ENCODE measurements at places on chromosomes 1 and 21.

- DNase-seq, result no peak
Observed at GRCh38 chr1:38804062-38804886, 55.3 kb downstream of the RRAGC start.

DNA sequence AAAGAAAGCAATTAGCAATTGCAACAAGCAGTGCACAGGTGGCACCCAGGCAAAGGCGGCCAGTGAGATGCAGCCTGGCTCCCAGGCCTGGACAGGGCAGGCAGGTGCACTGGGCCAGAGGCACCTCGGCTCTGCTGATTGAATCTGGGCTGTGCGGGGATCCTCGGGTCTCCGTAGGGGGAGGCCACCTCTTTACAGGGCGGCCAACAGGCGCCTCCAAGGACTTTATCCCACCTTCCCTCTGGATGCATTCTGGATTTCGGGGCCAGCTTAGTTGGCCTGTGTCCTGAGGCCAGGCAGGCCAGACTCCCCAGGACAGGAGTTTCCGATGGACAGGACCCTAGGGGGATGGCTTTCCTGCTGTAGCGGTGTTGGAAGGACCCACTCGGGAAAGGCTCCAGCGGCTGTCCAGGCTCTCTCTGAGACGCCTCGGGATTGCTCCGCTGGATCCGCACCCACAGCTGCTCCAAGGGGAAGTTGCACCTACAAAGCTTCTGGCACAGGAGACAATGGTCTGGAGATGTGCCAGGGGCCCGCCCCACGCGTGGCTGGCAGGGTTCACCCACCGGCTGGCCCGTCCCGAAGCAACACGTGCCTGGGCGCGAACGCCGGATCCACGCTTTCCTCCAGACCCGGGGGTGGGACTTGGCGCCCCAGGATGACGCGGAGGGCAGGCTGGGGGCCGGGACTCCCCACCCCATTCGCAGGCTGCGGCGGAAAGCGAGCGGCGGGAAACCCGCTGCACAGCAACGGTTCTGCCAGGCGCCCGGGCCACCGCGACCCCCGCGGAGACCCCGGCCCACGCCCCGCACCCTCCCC, 810 bp downstream of the SLC19A1 start:
- peak; percentile 97 for DNase-seq

DNA sequence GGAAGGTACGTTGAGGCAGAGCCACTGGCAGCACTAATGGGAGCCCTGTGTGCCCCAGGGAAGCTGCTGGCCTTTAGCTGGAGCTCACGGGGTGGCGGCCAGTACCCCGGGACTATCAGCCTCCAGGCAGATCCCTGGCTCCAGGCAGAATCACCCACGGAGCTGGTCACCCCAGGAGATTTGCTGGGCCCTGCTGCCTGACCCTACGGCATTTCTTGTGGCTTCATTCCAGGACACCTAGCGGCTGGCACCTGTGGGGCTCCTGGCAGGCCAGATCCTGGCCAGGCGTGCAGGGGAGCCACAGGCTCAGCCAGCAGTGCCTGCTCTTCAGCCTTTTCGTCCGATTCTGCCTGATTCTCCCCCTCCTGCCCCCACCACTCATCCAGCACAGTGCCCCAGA, 7.1 kb downstream of the PADI1 start:
- DNase-seq, result no peak

GRCh38 chr1:203443296-203443695, 32.3 kb upstream of the PRELP start:
- DNase-seq, result no peak

DNA sequence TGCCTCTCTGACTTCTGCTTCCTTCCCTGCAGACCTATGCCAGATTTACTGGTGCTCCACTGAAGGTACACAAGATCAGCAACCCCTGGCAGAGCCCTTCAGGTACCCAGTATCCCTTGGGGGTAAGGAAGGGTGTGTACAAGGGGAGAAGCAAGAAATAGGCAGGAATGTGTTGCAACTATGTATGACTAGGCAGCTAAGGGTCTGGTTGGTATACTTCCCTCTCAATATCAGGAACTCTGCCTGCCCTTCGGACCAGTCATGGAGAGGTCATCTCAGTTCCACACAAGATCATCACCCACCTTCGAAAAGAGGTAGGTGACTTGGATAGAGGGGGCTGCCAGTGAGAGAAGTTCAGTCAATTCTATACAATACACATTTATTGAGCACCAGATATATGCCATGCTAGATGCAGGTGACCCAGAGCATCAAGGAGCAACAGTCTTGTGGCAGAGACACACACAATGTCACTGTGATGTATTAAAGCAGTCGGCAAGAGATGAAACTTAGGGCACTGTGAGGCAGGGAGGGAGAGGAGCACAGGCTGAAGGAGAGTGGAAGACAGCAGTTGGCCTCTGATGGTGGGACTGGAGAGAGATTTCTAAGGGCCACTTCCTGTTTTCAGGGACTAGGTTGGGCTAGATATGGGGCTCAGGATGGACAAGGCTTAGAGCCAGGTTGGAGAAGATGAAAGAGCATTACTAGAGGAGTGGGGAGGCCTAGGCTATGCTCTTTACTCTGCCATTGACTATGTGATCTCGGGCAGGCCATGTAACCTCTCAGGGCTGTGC, 2.0 kb downstream of the MTX1 start:
- no peak for DNase-seq

DNA sequence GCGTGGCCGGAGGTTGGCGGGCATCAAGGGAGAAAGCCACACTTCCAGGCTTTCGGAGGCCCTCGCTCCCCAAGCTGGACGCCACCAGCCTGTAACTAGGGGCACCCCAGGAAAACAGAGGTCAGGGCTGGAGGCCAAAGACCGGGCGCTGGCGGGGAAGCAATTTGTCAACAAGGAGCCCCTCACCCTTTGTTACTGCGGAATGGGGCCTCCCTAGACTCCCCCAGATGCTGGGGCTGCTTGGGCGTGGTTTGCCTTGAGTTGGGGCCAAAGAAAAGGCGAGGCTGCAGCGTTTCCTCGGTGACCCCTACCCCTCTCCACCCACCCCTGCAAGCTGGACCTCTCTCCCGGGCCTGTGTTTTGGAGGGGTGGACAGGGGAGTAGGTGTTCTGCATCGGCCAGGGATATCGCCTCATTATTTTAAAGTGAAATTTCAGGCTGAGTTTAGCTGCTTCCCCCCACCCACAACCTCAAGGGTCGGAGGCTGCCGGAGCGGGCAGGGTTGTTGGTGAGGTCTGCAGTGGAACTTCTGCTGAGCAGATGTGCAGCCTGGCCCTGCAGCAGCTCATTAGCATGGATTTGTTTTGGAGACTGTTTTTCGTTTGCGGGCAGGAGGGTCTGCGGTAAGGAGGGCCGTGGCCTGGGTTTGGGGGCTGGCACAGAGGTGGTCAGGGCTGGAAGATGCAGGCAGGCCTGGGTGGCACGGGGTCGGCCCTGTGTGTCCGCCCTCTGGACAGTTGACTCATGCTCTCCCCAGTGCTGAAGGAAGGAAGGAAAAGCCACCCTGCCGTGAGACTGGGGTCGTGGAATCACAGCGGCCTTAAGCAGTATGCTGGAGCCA, 1.5 kb downstream of the NBL1 start:
- no peak for DNase-seq

GRCh38 chr1:228082918-228083870, 686 bp downstream of the ARF1 start:
- DNase-seq, result peak; percentile 89

GRCh38 chr1:224743608-224744164, 127.6 kb downstream of the CNIH3 start:
- no peak for DNase-seq

- DNase-seq, result no peak
Observed at GRCh38 chr1:31099293-31100032, 33.9 kb upstream of the PUM1 start.

DNA sequence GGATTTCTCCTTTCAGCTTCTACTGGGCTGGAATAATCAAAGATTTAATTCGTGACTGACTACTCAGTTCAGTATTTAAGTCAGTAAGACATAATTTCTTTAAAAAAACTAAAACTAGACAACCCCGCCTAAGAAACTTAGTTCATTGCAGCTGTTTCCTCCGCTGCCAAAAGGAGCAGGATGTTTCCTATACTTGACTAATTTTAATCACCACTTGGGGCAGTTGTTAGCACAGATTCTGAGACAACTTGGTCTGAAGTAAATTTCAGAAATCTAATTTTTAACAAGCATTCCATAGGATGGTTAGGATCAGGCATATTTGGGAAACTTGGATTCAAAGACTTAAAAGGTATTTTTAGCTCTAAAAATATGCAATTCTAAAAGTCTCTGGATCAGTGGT, 34.0 kb downstream of the EPRS1 start:
- DNase-seq, result no peak

GRCh38 chr1:36381405-36381804, 4.3 kb downstream of the STK40 start:
- no peak for DNase-seq

DNA sequence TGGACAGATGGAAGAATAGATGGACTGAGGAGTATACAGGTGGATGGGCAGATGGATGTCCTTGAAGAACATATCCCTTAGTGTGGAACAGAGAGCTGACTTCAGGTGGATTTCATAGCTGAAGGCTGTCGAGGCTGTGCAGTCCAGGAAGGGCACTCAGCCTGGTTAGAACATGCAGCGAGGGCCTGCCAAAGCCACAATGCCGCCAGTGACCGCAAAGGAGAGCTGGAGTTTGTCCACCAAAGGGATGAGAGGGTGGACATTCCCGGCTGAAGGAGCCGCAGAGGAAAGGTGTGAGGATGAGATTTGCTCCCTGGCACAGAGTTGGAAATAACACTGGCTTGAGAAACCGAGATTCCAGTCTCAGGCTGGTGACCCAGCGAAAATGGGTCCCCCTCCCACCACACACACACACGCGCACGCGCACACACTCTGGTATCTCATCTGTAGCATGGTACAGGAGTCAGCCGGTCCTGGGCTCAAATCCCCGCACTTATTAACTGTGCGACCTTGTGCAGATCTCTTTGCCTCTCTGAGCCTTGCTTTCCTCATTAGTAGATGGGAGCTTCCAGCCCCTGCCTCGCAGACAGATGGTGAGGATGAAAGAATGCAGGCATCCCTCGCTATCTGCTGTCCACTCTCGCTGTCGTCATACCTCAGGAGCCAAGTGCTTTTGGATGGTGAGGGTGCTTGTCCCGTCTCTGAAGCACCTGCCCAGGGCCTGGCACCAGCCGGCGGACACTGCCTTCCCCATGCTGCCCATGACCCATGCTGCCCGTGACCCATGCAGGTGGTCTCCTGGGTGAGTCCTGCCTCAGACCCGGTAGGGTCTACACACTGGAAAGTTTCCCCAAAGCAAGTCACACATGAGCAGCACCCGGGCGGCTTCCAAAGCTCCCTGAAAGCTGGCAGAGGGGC, 26.8 kb upstream of the EFHD2 start:
- DNase-seq, result no peak

Data from K562 (cell line).